ENCODE measurements at places on chromosomes 6 and 20.

DNA sequence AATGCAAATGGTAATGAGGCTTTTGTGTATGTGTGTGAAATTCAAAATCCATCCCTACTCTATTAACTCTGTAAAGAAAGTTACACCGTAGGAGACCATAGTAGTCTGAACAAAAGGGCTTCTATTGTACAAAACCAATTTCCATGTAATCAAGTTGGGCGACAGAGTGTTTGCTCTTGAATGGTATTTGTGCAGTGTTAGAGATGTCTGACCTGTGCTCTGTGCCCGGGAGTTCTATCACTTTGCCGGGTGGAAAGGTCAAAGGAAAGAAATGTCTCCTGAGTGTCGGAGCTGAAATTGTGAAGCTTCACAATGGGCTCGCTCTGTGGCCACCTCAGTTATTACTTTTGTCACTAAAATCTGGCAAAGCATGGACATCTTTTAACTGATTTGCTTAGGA is 312.0 kb downstream of the SAMD5 start:
- DNase-seq: no peak

DNA sequence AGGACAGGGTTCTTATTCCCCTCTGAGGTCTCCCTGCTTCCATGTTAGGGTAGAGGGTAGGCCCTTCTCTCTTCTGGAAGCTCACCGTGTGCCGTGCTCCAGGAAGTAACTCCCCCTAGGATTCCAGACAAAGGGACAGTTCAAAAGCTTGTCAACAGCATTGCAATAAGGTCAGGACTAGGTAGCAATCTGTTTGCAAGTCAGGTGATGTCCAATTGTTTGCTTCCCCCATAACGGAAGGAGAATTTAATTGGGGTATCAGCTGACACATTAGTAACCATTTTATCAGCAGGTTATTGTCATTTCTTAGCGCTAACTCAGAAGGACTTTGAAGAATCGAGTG is 41.9 kb downstream of the SYNJ2 start:
- no peak for DNase-seq

GRCh38 chr6:68447112-68447511 is 188.0 kb upstream of the ADGRB3 start:
- DNase-seq: no peak

GRCh38 chr20:51688600-51689244 is 79.5 kb downstream of the ATP9A start:
- DNase-seq: no peak

DNA sequence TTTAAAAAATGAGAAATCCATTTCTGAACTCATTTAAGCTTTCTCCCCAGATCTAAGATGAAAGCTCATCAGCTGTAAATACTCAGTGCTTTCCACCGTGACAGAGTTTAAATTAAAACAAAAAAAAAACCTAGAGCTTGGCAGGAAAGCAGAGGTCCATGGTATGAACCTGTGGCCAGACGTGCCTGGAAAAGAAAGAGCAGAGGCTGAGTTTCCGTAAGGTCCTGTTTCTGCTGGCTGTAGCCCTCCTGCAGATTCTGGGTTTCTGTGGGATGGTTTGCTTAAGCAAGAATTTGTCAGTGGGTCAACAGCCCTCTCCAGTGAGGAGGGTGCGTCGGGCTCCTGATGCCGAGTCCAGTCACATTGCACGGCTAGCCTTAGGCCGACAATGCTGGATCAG is 383.2 kb downstream of the SAMD5 start:
- peak; percentile 7 for DNase-seq

GRCh38 chr20:59808729-59809381 is 124.6 kb downstream of the SYCP2 start:
- no peak for DNase-seq

DNA sequence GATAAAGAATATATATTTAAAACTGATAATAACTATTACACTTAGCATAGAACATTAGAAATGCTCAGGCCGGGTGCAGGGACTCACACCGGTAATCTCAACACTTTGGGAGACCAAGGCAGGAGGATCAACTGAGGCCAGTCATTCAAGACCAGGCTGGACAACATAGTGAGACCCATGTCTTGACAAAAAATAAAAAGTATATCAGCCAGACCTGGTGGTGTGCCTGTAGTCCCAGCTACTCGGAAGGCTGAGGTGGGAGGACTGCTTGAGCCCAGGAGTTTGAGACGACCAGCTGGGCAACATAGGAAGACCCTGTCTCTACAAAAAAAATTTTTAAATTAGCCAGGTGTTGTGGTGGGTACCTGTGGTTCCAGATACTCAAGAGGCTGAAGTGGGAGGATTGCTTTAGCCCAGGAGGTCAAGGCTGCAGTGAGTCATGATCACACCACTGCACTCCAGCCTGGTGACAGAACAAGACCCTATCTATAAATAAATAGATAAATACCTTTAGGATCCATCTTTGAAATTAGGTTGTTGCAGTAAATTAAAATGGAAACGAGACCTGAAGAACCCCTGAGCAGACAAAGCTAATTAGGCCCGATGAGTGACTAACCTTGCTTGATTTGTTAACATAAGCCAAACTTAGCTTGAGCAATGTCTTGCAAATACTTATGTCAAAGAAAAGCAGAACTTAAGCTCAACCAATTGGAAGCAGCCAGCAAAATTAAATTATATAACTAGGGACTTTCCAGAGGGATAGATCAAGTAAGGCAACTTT is 75.8 kb upstream of the E2F3 start:
- no peak for DNase-seq

Measured in right kidney (tissue), 9 donors.